ENCODE measurements at places on chromosomes 5 and 9.

- DNase-seq = no peak
These were observed 47.5 kb downstream of the CDK5RAP2 start for GRCh38 chr9:120532475-120532874.

DNA sequence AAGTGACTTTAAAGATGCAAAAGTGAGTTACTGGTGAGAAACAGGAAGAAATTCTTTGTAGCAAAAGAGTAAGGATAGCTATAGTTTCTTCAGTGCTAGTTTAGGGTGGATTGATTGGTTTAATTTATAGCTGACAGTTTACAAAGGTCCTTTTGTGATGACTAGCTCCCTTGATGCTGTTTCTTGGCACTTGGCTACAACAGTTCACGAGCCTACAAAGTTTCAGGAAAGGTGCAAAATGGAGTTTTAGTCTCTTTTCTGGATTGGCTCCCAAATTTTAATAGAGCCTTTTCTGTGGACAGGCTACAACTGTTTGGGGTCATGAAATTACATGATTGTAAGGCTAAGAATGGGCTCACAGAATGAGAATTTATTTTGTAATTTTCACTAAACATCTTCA, 40.9 kb upstream of the BNIP1 start:
- DNase-seq = no peak

DNA sequence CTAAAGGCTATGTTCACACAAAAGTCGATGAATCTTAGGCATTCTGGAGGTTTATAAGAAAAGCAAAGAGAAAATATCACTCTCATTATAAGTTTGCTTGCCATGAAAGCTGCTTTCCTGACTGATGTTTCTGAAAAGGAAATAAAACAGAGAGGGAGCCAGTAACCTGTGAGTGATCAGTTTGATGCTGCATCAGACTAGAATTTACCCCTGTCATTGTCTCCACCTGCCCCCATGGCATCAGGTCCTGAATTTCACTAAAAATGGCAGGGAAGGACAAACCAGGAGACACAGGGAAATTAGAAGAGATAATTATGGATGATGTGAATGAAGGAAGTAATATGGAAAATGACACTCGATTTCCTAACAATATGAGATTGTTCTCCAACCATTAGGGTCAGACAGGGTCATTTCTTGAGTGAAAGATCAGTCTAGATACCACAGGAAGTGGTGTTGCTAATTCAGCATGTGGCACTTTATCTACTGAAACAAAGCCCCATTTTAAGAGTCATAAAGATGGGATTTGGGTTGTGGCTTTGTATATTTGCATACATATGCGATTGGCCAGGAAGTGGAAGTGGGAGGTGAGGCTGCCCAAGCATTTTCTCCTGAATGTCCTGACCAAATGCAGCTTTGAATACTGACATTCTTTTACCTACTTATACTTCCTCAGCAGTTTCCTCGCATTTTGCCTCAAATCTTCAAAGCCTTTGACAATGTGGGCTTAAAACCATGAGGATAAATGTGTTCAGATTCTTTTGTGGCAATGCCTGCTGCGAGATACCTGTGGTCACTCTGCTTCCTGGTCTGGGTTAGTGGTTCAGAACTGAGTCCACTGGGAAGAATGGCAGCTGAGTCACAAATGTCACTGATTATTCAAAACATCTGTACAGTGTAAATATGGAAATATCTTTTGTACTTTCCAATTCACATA, 29.7 kb downstream of the MEGF10 start:
- DNase-seq = peak; percentile 25

GRCh38 chr5:138385660-138386059, 33.2 kb downstream of the KDM3B start:
- no peak for DNase-seq

GRCh38 chr5:170366276-170366675, 22.9 kb downstream of the KCNMB1 start:
- no peak for DNase-seq

DNA sequence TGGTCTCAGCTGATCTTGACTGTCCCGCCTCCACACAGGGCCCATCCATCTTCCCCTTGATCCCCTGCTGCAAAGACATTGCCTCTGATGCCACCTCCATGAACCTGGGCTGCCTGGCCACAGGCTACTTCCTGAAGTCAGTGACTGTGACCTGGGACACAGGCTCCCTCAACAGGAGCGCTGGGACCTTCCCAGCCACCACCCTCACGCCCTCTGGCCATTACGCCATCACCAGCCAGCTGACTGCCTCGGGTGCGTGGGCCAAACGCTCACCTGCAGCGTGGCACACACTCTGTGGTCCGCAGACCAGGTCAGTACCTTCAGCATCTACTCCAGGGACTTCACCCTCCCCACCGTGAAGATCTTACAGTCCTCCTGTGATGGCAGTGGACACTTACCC, 71.9 kb downstream of the INSL6 start:
- no peak for DNase-seq

DNA sequence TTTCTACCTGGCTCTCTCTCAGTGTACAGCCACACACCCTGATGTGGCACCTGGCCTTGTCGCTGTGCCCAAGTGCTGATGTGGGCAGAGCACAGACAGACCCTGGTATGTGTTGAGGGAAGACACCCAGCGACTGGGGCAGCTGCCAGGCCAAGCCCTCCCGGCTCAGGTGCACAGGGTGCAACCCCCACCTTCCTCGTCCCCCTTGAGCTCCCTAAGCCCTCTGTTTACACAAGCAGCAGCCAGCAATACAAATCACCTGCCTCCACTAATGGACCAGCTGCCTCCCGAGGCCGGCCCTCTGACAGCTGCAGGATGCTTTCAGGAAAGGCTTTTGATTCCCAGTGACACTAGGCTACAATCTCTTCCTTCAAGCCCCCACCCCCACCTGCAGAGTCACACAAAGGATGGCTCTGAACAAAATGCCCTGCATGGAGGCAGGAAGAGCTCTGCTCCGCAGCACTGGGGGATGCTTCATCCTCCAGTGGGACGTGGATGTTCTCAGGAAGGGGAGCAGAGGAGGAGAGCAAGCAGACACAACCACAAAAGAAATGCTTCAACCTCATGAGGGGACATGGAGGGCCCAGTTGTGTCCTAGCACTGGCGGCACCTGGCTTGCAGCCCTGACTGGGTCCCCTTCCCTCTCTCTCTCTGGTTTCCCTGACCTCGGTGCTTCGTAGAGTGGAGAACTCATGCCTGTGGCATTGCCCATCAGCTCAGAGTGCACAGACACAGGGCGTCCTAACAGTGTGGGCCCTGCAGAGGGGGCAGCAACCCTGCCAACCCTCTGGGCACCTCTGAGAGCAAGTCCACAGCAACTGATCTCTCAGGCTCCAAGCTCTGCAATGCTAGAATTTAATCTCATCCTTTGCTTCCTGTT, 140.8 kb downstream of the BARX1 start:
- no peak for DNase-seq

DNA sequence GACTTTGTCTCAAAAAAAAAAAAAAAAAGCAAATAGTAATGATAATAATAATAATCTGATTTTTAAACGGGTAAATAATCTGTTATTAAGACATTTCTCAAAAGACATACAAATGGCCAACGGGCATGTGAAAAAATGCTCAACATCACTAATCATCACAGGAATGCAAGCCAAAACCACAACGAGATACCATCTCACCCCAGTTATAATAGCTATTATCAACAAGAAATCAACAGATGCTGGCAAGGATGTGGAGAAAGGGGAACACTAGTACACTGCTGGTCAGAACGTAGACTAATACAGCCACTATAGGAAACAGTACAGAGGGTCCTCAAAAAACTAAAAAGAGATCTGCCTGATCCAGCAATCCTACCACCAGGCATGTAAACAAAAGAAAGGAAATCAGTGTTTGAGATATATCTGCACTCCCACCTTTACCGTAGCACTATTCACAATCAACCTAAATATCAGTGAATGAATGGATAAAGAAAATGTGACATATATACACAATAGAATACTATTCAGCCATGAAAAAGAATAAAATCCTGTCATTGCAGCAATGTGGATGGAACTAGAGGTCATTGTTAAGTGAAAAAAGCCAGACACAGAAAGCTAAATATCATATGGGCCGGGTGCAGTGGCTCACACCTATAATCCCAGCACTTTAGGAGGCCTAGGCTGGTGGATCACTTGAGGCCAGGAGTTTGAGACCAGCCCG, 24.9 kb downstream of the VAV2 start:
- DNase-seq = no peak

DNA sequence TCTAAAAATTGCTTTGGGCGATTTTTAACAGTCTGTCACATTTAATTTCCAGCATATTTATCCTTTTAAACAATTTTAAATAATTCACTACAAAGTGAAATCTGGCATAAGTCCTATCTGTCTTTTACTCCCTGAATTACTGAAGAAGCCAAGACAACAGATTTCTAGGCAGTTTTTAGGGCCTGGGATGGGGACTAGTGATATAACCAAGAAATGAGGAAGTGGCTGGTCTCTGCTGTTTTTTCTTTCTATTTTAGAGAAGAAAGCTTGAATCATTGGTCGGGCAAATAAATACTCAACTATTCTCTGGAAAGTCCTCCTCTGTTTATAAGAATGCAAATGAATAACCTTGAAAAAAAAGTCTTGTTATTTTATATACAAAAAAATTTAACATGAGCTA, 79.7 kb upstream of the SSBP2 start:
- no peak for DNase-seq

GRCh38 chr5:180908998-180909731, 10.2 kb downstream of the BTNL8 start:
- peak; percentile 7 for DNase-seq

GRCh38 chr5:170632266-170632984, 128.6 kb downstream of the KCNIP1 start:
- no peak for DNase-seq

DNA sequence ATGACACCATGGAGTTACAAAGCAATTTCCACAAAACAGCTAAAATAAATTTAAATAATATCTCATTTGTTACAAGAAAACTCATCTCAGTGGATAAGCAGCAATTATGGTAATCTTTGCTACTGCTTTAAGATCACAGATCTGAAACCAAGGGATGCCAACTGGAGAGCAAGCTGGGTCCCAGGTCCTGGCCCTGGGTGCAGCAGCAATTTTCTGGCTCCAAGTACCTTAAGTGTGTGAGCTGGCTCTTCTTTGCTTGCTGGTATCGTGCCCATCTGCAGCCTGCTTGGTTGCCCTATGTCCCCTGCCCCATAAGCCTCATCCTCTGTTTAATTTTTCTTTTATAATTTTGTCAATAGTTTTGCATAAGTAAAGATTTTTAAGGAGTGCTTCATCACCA, 41.5 kb upstream of the DIRAS2 start:
- DNase-seq = no peak

GRCh38 chr5:78016863-78017529, 240.9 kb upstream of the TBCA start:
- DNase-seq = no peak

GRCh38 chr9:82436475-82436874, 447.9 kb downstream of the SPATA31D1 start:
- DNase-seq = no peak

DNA sequence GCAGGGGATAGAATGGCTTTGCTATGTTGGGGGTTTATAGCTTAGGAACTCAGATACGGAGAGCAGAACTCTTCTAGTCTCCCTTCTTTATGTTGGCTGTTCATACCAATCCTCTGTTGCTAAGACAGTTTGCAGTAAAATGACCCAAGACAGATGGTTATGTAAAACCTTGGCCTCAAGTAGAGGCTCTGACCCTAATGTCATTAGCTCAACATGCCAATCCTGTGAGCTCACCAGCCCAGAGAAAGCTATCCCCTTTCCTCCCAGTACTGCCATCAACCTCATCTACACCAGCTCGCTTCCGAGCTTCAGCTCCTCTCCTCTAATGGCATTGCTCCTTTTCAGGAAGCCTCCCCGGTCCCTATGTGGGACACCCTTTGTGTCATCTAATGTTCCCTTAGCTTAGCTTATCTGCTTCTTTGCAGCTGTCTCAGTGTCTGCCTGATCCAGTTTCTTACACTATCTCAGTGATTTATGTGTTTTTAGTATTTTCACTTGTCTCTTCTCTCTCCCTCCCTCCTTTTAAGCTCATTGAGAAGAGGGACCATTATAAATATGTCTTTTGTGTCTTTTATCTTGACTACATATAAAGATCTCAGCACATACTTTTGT, 281.3 kb upstream of the CLINT1 start:
- no peak for DNase-seq

DNA sequence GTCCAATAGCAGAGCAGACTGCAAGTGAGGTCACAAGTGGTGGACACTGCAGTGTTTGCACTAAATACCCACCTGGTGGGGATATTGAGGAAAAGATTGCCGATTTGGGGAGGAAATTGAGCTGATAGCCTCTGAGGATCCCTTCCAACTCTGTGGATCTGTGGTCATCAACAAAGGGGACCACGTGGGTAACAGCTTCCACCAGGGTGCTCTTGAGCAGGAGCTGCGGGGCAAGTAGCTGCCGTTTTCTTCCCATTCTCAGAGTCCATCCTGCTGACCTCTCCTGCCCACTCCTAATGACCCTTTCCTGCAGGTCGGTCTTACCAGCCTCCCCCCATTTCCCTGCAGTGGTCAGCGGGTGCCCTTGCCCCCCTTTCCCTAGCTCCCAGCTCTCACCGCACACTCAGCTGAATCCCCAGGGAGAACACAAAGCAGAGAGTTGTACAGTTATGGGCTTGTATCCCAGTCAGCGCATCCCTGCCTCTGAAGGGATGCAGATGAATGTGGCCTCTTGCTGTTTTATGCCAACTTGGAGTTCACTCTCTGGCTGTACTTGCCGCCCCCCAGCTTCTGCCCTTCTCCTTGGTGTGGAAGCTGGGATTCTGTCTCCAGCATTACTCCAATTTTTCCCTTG, 18.0 kb downstream of the DAPK1 start:
- DNase-seq = peak; percentile 16

GRCh38 chr5:6831678-6832671, 118.7 kb downstream of the TENT4A start:
- no peak for DNase-seq

DNA sequence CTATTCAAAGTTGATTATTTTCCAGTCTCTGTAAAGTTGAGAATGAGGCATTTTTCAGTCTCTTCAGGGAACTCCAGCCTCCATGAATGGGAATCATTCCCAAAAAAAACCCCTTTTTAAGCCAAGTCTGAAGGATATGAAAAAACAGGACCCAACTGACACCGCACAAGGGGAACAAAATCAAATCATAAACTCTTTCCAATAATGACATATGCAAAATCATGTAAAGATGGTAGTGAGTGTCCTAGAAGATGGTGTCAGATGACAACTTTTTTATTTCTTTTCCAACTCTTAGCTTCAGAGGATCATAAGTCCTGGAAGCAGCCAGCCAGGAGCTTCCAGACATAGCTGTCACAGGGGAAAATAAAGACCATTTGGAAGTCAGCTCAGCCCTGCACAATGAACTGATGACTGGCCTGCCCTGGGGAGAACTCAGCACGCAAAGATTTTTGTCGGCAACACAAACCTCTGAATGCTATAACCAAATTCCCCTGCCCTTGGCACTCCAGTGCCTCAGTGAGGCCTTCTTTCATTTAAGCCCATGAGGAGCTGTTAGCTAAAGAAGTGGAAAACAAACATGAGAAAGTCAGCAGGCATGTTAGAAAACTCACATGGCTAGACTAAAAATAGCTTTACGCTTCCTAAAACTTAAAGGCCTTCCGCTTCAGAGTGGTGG, 85.4 kb downstream of the SLC1A3 start:
- DNase-seq = no peak

All from kidney capillary endothelial cell (primary cell).